CD4-positive, CD25-positive, alpha-beta regulatory T cell (primary cell): ENCODE measurements at places on chromosomes 2 and 18.

GRCh38 chr2:29276151-29276550 lies 160.9 kb downstream of the CLIP4 start:
- no peak overlapping the region for H3K27ac ChIP-seq
- DNase-seq = no peak
- no peak overlapping the region for H3K4me3 ChIP-seq
- H3K4me1 ChIP-seq = no peaks in the 10 kb centered on the region
- H3K27me3 ChIP-seq = no peaks in the 10 kb centered on the region
- H3K36me3 ChIP-seq = no peaks in the 10 kb centered on the region

DNA sequence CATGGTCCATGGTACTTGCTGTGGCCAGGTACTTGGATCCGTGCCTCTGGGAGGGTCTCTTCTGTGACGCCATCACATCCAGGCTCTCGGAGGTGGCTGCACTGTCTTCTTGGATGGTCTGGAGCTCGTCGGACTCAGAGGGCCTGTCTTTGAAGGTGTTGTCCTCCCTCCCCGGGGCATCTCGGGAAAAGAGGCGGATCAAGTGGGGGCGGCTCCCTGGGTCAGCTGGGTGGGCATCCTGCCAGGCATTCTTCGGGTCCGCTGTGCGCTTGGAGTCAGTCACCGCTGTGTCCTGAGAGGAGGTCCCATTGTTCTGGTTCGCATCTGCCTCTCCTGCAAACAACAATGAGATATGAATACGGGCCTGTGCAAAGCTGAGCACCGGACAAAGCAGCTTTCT lies 115.6 kb downstream of the MBP start:
- H3K27ac ChIP-seq = no peak overlapping the region
- H3K27me3 ChIP-seq = no peaks in the 10 kb centered on the region
- peaks cover 79% of the 10 kb centered on the region for H3K36me3 ChIP-seq

DNA sequence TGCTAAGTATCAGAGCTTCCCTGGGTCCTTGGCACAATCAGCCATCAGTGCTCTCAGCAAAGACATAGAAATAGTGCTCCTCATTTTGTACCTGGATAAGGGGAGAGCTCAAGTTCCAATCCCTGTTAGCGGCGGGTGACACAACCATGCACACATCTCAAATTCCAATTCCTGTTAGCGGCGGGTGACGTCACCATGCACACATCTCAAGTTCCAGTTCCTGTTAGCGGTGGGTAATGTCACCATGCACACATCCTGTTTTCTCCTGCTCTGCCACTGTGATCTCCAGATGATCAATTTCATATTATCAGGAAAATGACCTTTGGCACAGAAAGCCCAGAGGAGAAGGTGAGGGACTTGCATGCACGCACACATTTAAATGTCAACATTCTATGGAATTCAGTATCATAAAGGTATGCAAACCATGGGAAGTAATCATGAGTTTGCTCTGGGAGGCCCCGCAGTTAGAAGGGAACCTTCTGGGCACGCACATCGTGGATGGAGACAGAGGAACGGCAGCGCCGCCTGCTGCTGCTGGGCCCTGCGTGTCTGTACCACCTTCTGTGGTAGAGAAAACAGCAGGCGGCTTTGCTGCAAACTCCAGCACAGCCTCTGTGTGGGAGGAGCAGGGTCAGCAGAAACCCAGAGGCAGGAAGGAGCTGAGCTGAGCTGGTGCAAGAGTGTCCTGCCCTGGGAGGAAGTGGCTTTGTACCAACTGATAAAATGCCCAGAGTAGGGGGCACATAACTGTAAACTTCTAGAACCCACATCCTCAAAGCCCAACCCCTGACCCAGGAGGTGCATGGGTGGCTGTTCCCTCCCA lies 77.8 kb downstream of the MBP start:
- peak; percentile 82 for DNase-seq
- peak overlapping the region; percentile 91 for H3K27ac ChIP-seq
- peaks cover 69% of the 10 kb centered on the region for H3K4me1 ChIP-seq

DNA sequence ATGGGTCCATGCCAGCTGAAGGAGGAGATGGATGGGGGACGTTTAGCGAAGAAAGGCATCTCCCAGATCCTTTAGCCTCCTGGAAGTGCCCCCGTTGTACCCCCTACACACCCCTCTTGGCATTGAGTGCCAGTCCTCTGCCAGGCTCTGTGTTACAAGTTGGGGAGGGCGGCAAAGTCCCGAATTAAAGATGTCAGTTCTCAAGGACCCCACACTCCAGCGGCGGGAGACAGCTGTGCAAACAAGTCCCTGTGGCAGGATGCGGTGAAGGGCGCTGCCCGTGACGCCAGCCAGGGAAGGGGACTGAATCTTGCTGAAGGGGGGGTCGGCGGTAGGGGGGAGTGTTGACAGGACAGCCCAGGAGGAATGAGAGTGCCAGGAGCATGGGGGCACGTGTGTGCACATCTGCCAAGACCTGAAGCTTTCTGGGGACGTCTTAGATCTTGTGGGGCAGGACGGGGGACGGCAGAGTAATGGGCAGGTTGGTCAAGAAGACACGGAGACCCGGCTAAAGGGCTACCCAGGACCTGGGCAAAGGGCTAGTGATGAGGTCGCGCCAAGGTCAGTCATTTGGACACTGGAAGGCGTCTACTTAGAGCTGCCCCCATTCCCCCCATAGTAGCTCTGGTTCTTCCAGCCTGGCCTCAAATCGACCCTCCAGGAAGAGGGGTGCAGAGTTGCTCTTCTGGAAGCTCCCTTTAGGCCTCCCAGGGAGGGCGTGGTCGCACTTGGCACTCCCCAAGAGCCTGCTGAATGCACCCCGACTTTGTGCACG lies 2.8 kb upstream of the CTDSP1 start:
- H3K27ac ChIP-seq = peak overlapping the region; percentile 94
- H3K36me3 ChIP-seq = peaks cover 2% of the 10 kb centered on the region
- H3K27me3 ChIP-seq = no peaks in the 10 kb centered on the region
- H3K4me1 ChIP-seq = peaks cover 69% of the 10 kb centered on the region

- no peak overlapping the region for H3K4me3 ChIP-seq
- H3K27me3 ChIP-seq = no peaks in the 10 kb centered on the region
- H3K36me3 ChIP-seq = no peaks in the 10 kb centered on the region
- DNase-seq = no peak
- H3K4me1 ChIP-seq = no peaks in the 10 kb centered on the region
Measured at GRCh38 chr2:147352264-147353071, 492.4 kb upstream of the ACVR2A start.

DNA sequence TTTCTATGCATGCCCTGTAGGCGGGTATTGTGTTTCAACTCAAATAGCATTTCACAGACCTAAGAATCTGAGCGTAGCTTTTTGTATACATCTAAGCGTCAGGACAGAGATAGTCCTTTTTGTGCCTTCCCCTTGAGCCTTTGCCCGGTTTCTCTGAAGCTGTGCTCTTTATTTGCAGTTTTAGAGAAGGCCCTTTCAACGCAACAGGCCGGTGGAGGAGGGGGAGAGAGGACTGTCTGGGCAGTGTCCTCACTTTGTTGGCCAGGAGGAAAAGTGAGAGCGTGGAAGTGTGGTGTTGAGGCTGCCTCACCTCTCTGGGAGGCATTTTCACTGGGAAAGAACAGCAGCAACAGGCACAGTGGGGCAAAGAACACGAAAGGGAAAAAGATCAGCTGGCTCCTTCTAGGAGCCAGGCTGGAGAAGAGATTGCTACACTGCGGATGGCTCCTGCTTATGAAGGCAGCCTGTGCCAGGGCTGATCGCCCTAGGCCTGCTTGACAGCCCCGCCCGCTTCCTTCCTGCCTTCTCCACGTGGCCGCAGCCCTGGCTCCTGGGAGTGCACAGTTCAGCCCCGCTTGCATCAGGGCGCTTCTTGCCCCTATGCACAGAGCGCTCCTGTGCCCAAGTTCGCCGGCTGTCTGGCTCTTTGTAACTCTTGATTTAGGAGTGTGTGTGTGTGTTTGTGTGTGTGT lies 195.6 kb upstream of the POU3F3 start:
- H3K4me1 ChIP-seq = no peaks in the 10 kb centered on the region
- H3K27me3 ChIP-seq = peaks cover 2% of the 10 kb centered on the region
- no peak for DNase-seq
- H3K27ac ChIP-seq = no peak overlapping the region
- H3K4me3 ChIP-seq = no peak overlapping the region

DNA sequence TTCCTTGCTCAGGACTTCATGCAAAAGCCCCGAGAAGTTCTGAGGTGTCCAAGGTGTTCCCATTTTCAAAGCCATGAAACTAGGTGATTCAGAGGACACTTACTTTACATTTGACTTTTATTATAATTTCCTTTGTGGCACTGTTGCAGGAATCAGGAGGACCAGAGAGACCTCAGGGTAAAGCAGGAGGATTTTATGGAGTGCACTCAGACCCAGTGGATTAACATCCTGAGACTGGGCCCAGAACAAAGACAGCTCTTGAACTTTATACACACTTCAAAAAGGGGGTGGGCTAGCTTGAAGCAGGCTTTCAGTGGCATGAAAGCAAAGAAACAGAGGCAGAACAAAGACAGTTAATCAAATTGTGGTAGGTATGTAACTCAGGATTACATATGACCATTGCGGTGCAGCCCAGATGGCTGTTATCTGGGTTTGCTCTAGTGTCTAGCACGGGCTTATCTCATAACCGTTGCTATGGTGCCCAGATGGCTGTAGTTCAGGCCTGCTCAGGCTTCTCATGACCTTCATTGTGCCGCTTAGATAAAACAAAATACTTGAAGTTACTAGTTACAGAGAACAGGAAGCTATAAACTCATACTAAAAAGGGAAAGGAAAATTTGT lies 39.4 kb downstream of the TMEM182 start:
- no peak overlapping the region for H3K4me3 ChIP-seq
- H3K27ac ChIP-seq = no peak overlapping the region
- H3K36me3 ChIP-seq = peaks cover 9% of the 10 kb centered on the region
- H3K27me3 ChIP-seq = no peaks in the 10 kb centered on the region
- H3K4me1 ChIP-seq = peaks cover 3% of the 10 kb centered on the region

DNA sequence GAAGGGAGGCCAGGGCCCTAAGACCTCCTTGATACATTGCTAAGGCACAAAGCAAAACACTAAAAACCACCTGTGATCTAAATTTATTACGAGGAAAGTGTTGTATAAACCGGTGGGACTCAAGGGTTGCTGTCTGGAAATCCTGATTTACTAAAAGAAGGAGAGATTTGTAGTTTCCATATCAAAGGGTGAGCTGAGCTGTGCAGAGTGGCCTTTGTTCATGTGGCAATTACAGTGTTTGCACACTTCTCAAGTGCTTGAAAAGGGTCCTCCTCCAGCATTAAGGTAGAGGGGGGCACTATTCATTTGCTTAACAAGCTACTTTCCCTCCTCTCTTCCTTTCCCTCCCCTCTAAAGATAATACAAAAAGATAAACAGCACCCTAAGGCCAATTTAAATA lies 30.5 kb upstream of the ITGA4 start:
- H3K4me3 ChIP-seq = no peak overlapping the region
- no peak for DNase-seq
- H3K4me1 ChIP-seq = no peaks in the 10 kb centered on the region
- H3K27me3 ChIP-seq = no peaks in the 10 kb centered on the region
- H3K27ac ChIP-seq = no peak overlapping the region

GRCh38 chr2:165239230-165239629 lies at the start of gene SCN2A:
Gene SCN2A (plus strand): TSS chr2:165239414. CDS start chr2:165295824, 56,410 bp downstream.
- no peaks in the 10 kb centered on the region for H3K4me1 ChIP-seq
- H3K27me3 ChIP-seq = no peaks in the 10 kb centered on the region
- H3K4me3 ChIP-seq = no peak within 1 kb of the TSS
- peak; percentile 58 for DNase-seq
- no peaks in the 10 kb centered on the region for H3K36me3 ChIP-seq

DNA sequence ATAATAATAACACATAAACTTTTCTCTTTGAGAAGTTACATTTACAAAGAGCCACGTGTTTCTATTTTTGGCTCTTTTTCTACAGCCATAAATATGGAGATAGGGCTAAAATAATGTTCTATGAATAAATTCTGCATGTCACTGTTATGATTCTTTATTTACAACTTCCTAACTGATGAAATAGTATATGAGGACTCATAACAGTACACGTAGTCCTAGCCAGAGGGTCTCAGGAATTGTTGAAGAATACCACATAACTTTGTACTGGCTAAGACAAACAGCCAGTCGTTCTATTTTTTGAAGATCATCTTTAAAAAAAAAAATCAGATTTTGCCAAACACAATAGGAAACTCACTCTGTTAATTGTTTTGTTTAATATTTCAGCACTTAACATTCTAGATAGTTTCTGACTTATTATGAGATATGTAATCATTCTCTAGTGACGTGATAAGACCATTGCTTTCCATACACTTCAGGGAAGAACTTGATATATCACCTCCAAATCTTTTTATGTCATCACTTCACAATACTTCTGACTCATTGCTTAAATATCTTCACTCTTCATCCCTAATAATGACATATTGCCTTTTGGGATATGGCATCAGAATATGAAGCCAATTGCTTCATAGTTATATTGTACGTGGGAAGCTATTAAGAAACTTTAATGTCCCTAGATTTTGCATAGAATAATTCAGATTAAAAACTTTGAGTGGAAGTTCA lies 256.1 kb downstream of the XIRP2 start:
- H3K27ac ChIP-seq = no peak overlapping the region
- H3K4me3 ChIP-seq = no peak overlapping the region
- H3K4me1 ChIP-seq = no peaks in the 10 kb centered on the region

DNA sequence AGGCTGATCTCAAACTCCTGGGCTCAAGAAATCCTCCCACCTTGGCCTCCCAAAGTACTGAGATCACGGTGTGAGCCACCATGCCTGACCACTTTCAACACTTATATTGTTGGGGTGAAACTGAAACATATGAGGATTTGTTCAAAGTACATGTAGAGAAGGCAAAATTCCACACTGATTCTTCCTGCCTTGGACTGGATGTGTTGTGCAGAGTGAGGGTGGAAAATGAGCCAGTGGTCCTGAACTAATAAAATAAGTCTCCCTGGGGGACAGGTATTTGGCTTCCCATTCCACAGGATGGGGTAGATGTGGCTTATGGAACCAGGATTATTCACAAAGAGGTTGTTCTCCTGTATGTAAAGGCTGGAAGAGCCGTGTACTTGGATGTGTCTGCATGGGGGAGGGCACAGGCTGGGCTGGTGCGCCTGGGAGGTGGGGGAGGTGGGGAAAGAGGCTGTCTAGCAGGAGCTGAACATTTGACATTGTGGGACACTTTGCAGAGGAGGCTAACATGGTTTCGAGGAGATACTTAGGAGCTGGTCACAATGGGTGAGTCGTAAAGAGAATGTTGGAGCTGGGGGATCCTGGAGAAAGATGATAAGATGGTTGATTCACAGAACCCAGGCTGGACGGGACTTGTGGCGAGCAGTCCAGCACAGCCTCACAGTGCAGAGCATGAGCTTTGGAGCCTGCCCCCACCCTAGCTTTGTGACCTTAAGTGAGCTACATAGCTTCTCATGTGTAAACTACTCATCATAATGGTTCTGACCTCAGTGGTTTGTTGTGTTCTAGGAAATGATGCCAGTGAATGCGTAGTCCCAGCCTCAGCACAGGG lies at the start of gene TXNDC2:
TSS of gene TXNDC2 (plus strand) at position 804 of the 835 bp plus-strand sequence. CDS start 708 bp downstream, outside the sequence.
- no peaks in the 10 kb centered on the region for H3K4me1 ChIP-seq
- H3K4me3 ChIP-seq = no peak within 1 kb of the TSS
- H3K27ac ChIP-seq = no peak within 1 kb of the TSS

DNA sequence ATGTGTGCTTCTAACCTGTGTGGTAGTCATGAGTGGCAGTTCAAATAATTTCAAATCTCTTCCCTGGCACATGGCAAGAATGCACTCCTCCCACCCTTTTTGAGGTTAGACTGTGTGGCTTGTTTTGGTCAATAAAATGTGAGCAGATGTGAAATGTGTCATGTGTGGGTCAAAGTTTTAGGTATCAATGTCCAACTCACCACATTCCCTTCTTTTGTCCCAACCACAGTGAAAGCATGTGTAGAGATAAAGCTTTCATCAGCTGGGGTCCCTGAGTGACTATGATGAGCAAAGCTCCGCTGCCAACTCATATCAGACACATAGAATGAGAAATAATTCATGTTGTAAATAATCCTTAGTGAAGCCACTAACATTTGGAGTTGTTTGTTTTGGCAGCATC lies 118.2 kb downstream of the PAX3 start:
- no peak overlapping the region for H3K4me3 ChIP-seq
- no peak overlapping the region for H3K27ac ChIP-seq
- H3K4me1 ChIP-seq = no peaks in the 10 kb centered on the region
- H3K27me3 ChIP-seq = no peaks in the 10 kb centered on the region
- DNase-seq = no peak
